ENCODE measurements at places on chromosomes 6 and 20.
A peak's percentile ranks its signal among the peaks of the same experiment; 100 is the strongest.

DNA sequence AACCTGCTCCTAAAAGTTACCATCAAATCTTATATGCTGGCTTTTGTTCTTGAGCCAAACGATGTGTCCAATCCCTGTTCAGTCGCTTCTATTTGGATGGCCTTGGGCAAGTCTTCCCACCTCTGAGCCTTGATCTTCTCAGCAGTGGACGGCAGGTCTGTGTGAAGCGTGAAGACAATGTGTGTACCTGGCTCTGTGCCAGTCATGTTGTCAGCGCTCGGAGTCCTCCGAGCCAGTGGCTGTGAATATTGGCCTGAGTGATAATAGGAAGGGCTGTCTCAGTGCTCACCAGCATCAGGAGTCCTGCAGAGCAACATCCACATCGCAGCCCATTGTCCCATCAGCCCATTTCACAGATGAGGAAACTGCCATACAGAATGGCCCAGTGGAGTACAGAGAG lies 219.0 kb downstream of the CDC5L start:
- DNase-seq = no peak

- DNase-seq = peak; percentile 57
Measured at GRCh38 chr6:109229536-109229935, 134.2 kb downstream of the CEP57L1 start.

GRCh38 chr6:95636552-95637431 lies 59.5 kb downstream of the MANEA start:
- peak; percentile 34 for DNase-seq

DNA sequence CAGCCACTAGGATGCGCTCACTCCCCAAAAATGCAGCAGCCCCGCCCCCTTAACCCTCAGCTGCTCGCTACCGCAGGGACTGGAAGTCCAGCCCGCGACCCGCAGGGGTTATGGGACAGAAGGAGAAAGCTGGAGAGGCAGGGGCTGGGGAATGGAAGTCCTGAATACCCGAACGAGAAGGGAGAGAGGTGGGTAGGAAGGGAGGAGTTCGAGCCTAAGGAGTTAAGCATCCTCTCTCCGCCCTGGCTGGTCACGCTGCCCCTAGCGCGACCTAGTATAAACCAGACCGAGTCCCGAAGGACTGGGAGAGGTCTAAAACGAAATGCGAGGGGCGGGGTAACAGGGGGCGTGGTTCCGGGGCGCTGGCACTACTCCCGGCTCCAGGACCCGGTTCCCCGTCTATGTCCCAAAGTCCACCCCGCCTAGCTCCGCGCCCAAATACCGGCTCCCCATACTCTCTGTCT lies 448 bp upstream of the DDAH2 start:
- DNase-seq = peak; percentile 87

GRCh38 chr20:47973519-47974233 lies 188.4 kb upstream of the SULF2 start:
- peak; percentile 54 for DNase-seq

GRCh38 chr20:9241232-9241692 lies 172.4 kb downstream of the PLCB4 start:
- DNase-seq = peak; percentile 93

DNA sequence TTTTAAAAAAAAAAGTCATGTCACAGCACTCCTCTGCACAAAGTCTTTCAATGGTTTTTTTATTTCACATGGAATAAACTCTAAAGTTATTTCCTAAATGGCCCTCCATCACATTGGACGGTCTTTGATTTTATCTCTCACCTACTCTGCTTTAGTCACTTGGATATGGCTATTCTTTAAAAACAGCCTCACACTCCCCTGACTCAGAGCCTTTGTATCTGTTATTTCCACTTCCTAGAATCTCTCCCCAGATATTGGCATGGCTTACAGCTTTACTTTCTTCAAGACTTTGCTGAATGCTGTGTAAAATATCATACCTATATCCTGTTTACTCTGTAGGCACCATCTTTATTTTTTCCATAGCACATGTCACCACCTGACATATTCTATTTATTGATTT lies 194.7 kb upstream of the MCHR2 start:
- no peak for DNase-seq

DNA sequence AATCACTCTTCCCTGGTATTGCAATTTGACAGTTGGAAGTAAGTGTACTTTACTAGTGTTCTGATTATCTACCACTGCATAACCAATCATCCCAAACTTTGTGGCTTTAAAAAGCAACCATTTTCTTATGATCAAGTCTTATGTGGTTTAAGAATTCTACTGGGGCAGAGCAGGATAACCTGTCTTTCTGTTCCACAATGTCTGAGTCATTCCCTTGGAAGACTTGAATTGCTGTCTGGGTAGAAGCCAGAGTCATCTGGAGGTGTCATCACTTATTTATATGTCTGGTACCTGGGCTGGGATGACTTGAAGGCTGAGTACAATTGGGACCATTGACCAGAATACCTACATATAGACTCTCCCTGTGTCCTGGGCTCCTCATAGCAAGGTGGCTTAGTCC lies 644.3 kb downstream of the HDGFL1 start:
- DNase-seq = peak; percentile 39

GRCh38 chr6:166318649-166319600 lies 10.7 kb upstream of the PRR18 start:
- DNase-seq = peak; percentile 13

- peak; percentile 39 for DNase-seq
Measured at GRCh38 chr6:29631860-29632731, 887 bp downstream of the GABBR1 start.

DNA sequence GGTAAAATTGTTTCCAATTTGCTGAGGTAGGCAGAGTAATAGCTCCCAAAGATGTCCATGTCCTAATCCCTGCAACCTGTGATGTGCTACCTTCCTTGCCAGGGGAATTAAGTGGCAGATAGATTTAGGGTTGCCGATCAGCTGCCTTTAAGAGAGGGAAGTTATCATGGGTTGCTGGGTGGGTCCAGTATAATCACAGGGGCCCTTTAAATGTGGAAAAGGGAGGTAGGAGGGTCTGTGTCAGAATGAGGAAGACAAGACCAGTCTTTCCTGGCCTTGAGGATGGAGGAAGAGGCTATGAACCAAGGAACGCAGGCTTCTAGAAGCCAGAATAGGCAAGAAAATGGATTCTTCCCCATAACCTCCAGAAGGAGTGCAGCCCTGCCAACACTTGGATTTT lies 50.7 kb downstream of the CTCFL start:
- DNase-seq = no peak

- no peak for DNase-seq
Measured at GRCh38 chr6:147149092-147149491, 55.1 kb upstream of the STXBP5 start.

GRCh38 chr6:14630016-14630415 lies 512.4 kb downstream of the CD83 start:
- DNase-seq = peak; percentile 34

Measured in kidney tubule cell (primary cell).